Cardiac muscle cell (in vitro differentiated cells and primary cell): ENCODE measurements at places on chromosomes 1 and 21. TPM values are rescaled to one million over a fixed set of nuclear protein-coding genes. Genes with fewer than 3 reads are reported as not detected.

The CD48 gene
- polyA plus RNA-seq, result 0.26 TPM in 1 of 2 replicates, not detected in the other

The CYP4A11 gene
- not detected in 2 replicates for polyA plus RNA-seq

The BCL2L15 gene
- polyA plus RNA-seq, result 0.16 TPM in 1 of 2 replicates, not detected in the other

The GPR161 gene
- 27.6 and 29.7 TPM in 2 replicates for polyA plus RNA-seq

DNA sequence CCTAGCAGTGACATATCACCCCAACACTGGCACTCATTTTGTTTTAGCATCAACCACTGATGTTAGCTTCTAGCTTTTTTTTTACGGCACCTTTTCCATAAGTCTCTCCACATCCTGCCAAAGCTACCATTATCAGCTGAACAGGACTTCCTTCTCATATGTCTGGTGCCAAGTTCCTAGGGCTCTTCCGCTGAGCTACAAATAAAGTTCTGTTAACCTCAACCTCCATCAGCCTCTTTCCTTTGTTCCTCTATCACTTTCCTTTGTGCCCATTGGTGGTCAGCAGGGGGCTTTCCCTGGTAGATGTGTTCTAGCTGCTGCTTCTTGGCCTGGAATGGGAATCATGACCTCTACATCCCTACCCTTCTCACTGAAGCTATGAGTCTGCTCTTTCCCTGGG is 163.8 kb downstream of the FAF1 start:
- DNase-seq, result no peak

DNA sequence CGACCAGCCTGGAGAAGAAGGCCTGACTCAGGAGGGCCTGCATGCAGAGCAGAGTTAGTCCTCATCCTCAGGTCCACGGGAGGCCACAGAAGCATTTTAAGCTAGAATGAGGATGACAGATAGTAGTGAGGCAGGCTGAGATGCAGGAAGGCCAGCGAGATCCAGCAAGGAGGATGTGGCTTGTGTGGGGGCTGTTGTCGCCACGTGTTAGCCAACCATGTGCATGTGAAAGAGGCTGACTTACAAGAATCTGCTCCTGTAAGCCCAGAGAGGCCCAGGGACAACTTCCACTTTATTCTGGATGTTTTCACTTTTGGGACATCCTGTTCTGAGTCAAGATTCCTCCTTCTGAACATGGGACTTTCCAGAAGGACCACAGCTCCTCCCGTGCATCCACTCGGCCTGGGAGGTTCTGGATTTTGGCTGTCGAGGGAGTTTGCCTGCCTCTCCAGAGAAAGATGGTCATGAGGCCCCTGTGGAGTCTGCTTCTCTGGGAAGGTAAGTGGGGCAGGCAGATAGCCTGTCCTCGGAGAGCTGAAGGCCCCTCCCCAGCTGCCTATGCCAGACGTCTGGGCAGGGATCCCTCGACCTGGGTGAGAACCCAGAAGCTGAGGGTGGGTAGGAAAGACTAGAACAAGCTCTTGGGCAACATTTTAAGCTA is at the start of gene SLAMF8:
Gene SLAMF8, plus strand, starts transcription at position 433 of the 661 bp plus-strand sequence. Its CDS starts 26 bp downstream, at position 459.
- DNase-seq, result no peak

- DNase-seq, result no peak
Measured at GRCh38 chr1:87180682-87181081, 148.0 kb upstream of the LMO4 start.

DNA sequence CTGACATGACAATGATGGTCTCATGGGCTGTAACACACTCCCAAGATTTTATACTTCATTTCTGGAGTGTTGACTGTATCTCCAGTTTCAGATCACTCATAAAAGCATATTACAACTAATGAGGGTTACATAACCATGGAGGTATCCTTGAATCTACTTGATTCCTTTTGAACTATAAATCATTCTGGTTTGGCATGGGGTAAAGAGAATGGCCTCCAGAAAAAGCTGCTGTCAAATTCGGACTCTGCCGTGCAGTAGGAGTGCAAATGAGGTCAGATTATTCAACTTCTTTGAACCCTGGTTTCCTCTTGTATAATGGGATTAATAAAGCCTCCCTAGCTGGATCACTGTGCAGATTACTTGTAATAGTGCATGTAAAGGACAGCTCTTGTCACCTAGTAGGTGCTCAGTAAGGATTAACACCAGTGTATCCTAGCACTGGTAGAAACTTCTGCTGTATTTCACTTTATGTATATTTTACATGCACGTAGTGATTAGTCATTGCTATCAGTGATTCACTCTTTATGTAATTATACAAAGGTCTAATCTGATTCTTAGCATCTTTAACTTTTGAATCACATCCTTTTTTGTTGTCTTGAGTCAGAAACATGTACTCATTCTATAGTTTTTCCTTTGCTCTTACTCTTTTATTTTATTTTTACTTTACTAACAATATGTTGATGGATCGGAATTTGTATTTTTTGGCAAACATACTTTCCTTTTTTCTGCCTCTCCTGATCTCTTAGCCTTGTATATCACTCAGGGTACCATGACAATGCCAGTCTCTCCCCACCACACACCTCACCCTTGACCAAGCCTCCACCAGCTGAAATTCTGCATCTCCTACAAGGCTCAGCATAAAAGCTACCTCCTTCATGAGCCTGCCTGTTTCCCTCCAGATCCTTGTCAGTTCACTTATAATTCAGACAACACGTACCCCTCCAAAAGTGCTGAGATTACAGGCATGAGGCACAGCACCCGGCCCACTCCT is 3.2 kb downstream of the LRRC8C start:
- DNase-seq, result peak; percentile 50

GRCh38 chr1:167208624-167208976 is 12.1 kb upstream of the POU2F1 start:
- DNase-seq, result no peak

DNA sequence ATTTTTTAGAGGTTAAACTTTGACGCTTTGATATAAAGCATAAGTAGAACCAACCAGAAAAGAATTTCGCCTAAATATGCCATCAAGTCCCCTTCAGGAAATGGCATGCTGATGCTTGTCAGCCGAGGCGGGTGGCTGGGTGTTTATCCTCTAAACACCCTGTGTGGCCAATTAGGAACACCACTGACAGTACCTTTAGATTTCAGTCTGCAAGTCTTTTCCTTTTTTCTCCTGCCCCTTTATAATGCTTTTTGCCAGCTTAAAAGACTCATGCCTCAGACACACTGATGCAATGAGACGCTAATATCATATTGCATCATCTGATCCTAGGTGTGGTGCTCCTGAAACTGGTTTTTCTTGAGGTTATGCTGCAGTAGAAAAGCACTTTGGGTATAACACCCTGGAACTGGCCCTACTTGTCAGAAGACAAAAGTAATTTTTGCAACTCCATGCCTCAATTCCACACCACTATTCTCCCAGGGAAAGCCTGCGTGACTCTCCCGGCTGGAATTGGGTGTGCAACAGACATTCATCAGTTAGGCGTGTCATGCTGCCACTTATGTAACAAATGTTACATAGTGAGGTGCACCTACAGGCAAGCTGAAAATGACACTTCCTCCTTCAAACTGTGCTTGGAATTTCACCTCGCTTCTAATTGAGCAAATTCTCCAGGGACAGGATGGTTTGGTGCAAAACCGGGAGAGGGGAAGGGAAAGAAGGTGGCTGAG is 2.0 kb upstream of the RCC2 start:
- peak; percentile 58 for DNase-seq

- DNase-seq, result no peak
Measured at GRCh38 chr1:62429581-62429980, 7.3 kb upstream of the USP1 start.

GRCh38 chr1:47302472-47302871 is 11.5 kb downstream of the STIL start:
- DNase-seq, result no peak

DNA sequence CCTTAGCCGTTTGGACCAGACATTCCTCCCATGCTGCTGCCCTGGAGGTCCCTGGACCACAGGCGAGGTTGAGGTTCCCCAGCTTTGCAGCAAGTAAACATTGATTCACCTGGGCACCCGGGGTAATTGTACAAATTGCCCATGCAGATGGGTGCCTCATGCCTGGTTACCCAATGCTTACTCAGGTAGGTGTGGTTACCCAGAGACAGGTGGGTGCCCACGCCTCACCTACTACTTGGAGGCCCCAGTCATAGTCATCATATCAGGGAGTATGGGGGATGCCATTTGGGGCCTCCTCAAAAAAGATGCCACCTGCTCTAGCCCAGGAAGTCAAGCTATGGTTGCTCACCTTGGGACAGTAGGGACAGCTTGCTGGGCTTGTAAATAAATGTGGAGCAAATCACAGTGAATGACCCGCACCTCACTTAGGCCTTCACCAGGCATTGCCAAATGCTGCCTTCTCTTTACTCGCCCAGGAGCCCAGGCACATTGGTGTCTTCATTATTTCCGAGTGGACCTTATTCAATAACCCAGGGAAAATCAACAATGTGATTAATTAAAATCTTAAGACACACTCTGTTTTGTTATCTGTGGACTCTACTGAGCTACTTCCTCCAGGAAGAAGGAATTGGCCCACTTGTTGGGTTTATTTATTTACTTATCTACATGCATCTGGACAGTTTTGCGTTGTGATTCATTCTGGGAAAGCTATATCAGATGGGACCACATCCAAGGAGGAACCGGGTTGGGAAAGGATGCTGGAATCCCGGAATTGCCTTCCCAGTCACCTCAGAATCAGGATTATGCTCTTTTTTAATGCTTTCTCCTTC is 35.6 kb upstream of the GRHL3 start:
- peak; percentile 73 for DNase-seq

DNA sequence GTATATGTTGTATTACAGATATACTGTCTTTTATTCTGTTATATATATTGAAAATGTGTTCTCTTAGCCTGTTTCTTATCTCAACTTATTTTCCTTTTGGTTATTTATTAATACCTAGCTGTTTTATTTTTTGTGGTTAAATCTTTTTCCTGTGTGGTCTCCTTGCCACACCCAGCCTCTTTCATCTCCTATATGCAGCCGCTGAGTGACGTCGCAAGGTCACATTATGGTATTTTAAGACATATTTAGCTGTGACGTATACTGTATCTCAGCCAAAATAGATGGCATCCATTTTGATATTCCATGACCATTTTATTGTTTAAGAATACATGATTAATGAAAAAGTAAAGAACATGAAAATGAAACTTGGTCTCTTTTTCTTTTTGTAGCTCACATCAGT is 29.1 kb downstream of the CENPF start:
- DNase-seq, result no peak

DNA sequence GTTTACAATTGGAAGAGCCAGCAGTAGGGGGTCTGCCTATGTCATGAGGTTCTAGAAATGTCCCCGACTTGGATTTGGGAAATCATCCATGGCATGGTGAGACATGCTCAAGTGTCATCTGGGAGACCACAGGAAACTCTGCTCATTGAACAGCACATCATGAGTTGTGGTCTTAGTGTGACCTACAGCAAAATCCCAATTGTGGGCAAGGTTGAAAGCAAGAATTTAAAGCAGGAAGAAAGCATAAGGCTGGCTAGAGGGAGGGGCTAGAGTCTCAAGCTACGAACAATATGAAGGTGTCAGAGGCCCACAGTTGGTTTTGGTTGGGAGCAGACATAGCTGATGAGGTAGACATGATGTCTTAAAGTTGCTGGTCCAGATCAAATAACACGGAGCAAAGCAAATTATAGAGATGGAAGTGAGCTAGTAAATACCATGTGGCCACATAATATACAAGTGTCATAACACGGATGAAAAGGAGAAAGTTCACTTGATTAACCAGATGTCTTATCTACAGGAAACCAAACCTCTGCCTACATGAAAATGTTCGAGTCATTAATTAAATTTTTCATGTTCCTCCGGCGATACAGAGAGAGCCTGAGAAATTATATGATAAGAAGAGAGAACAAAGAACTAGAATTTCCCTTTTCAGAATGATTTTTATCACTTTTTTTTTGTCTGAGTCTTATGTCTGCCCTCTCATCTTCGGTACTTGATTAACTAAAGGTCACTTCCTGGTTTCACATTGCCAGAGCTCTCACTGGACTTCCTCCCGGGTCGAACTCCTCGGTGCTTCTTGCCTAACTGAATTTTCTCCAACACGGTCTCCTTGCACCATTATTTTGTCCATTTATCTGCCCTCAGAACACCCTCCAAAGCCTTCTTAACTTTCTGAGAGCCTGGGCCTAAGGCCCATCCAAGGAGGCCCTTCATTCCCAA is 67.5 kb upstream of the DUSP10 start:
- DNase-seq, result no peak

GRCh38 chr1:77219166-77219887 is at the start of gene PIGK:
PIGK (minus strand) TSS chr1:77219430; CDS start chr1:77219402, 28 bp downstream.
- DNase-seq, result peak; percentile 89

DNA sequence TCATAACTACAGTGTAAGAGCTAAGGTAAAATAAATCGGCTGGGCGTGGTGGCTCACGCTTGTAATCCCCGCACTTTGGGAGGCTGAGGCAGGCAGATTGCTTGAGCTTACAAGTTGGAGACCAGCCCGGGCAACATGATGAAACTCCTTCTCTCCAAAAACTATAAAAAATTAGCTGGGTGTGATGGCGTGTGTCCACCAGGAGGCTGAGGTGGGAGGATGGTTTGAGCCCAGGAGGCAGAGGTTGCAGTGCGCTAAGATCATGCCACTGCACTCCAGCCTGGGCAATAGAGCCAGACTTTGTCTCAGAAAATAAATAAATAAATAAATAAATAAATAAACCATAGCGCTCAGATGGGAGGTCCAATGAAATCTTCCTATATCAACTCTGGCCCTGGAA is 16.7 kb upstream of the FAM110D start:
- DNase-seq, result no peak

DNA sequence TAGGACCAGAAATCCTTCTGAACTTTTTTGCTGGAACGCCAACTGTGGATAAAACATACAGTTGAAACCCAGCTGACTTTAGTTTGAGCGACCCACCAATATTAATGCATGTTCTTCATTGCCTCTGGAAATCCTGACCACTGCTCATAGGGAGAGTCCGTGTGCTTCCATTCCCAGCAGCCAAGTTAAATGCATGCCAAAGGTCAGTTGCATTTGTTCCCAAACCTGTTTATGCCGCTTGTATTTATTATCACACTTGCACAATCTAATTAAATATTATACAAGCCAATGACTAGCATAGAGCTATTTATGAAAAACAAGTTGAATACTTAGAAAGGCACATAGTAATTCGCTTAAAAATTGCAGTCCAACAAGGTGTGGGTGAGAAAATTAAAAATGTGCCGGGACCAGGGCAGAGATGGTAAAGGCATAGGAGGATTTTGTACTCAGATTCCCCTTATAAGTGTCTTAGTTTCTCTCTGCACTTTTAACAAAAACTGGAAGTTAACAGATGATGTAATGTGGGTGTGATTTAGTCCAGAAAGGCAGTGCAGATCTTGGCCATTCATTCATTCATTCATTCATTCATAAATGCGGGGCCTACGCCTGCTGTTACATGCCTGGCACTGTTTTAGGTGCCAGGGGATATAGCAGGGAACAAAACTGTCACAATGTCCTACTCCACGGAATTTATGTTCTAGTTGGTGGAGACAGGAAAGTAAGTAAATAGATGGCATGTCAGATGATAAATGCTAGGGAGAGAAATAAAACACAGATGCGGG is 99.7 kb downstream of the PRDM2 start:
- DNase-seq, result no peak

- no peak for DNase-seq
Measured at GRCh38 chr1:40973912-40974311, 5.6 kb upstream of the CTPS1 start.

DNA sequence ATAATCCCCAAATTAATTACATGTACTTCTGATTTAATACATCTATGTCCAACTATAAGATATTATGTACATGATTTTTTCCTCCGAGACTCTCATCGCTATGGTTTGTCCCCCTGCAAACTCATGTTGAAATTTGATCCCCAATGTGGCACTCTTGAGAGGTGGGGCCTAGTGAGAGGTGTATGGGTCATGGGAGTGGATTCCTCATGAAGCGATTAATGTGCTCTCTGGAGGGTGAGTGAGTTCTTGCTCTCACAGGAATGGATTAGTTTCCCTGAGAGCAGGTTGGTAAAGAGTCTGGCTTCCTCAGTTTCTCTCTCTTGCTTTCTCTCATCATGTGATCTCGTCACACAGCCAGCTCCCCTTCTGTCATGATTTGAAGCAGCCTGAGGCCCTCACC is 16.1 kb downstream of the HSF2BP start:
- DNase-seq, result peak; percentile 52
